ENCODE measurements at places on chromosomes 16 and 17.

DNA sequence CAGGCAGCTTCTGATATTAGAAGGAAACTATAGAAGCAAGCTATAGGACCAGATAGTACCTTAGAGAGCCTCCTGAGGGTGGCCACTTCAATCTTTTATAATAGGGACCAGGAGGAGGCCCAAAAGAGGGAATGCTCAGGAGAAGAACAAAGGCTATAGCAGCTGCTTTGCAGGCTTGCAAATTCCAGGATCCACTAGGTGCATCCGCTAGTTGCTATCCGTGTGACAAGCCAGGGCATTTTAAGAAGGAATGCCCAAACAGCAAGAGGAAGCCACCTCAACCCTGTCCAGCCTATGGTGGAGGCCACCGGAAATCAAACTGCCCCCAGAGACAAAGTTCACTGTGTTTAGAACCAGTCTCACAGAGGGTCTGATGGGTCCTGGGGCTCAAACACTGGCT is 192.6 kb upstream of the KIF2B start:
- no peak for DNase-seq

DNA sequence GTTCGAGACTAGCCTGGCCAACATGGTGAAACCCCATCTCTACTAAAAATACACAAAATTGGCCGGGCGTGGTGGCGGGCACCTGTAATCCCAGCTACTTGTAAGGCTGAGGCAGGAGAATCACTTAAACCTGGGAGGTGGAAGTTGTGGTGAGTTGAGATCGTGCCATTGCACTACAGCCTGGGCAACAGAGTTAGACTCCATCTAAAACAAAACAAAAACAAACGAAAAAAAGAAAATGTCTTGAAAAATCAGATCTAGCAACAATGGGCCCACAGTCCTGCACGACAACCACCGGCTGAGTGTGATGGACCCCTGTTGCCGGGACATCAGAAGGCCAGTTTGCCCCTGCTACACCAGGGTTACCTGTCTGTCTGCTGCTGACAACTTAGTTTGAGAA is 3.9 kb upstream of the RMI2 start:
- DNase-seq = no peak

- peak; percentile 8 for DNase-seq
Observed at GRCh38 chr16:23557779-23558702, 514 bp downstream of the UBFD1 start.

- DNase-seq = no peak
Observed at GRCh38 chr17:70597774-70598173, 428.4 kb downstream of the KCNJ2 start.

DNA sequence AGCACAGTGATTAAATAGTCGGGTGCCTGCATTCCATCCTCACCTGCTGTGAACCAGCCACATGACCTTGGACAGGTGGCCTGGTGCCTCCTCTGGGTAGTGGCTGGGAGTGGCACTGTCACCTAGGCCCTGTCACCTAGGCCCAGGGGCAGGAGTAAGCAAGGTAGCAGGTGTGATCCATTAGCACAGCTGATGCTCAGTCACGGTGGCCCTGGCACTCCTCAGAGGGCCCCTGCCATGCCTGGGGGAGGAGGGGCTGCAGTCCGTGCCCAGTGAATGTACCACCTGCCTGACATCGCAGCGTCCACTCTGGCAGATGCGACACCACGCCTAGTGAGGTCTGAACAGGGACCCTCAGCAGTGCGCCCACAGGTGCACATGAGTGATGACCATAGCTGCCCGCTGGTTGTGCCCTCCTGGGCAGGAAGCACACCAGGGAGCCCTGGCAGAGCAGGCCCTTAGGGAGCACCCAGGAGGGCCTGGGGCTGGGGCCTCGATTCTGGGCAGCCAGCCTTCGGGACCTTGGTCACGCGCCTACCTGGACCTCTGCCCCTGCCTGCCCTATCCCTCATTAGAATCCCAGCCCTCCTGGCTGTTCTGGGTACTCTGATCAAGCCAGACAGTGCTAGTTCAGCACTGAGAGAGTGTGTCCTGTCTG is 33.1 kb upstream of the CRISPLD2 start:
- DNase-seq = no peak

GRCh38 chr16:27739606-27740357 is 189.8 kb downstream of the KATNIP start:
- no peak for DNase-seq

DNA sequence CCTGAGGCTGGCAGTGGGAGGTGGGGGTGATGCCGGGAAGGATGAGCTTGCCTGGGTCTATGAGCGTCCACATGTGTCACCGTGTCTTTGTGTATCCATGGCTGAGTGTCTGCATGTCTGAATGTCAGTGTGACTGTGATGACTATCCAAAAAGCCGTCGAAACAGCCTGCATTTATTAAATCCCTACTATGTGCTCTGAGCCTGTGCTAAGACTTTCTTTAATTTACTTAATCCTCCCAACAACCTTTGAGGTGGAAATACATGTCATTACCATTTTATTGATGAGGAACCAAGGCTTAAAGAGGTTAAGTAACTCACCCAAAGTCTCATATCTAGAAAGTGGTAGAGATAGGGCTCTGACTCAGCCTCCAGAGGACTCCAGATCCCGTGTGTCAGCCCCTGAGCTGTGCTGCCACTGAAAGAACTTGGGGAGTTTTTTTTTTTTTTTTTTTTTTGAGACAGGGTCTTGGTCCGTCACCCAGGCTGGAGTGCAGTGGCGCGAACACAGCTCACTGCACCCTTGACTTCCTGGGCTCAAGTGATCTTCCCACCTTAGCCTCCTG is 20.0 kb downstream of the ARHGAP23 start:
- DNase-seq = no peak

DNA sequence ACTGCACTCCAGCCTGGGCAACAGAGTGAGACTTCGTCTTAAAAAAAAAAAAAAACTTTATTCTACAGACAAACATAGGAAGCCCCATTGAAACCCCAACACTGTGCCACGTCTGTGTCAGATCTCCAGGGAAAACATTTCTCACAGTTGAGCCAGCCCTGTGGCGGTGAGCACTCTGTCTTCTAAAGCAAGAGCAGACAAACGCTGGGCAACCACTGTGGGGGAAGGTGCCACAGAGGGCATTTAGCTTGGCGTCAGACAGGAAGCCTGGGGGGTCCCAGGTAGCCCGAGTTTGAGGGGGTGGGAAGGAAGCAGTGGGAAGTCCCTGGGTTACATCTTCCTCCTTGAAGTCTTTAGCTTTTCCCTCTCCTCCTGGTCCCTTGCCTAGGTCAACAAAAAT is 16.0 kb downstream of the C17orf100 start:
- DNase-seq = no peak

DNA sequence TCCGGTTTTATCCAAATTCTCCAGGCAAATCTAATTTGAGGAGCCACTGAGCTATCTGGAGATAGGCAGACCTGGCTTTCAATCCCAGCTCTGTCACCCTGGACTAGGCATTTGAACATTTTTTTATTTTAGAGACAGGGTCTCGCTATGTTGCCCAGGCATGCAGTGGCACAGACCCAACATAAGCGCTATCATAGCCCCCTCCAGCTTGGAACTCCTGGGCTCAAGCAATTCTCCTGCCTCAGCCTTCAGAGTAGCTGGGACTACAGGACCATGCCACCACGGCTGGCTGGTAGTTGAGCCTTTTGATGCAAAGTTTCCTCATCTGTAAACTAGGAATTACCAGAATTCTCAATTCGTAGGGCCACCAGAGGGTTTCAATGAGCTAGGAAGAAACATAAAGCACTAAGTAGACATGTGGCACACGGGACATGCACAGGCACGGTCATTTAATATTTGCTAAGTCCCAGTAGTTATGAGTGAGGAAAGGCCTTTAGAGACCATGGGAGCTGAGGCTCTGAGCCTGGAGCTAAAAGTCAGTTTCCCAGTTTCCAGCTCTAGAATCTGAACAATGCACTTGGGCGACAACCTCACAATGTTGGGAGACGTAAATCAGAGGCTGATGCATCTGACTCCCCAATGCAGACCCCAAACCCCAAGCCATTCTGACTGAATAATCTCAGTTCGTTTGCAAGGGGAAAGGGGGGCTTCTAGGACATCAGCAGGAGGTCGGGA is 1.1 kb downstream of the ELOB start:
- no peak for DNase-seq

DNA sequence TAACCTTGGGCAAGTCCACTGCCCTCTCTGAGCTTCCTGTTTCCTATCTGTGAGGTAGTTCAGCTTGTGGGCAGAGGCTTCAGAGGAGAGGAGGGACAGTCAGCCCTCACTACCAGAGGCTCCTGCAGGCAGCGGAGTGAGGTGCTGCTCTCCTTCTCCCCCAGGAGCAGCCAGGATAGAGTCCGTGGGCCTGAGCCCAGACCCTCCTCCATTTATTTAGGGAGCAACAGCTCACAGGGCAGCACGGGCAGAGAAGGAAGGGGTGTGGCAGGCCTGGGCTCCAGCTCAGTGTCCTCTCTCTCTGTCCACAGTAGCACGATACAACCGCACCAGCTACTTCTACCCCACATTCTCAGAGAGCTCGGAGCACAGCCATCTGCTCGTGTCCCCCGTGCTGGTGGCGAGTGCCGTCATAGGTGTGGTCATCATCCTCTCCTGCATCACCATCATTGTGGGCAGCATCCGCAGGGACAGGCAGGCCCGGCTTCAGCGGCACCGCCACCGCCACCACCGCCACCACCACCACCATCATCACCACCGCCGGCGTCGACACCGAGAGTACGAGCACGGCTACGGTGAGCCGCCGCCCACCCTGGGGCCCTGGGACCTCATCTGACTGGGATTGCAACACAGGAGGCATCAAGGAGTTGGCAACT is 42.3 kb downstream of the BEAN1 start:
- no peak for DNase-seq

- DNase-seq = no peak
Observed at GRCh38 chr17:13054666-13055065, 36.8 kb upstream of the ELAC2 start.

- no peak for DNase-seq
Observed at GRCh38 chr17:68611353-68612208, 10.4 kb upstream of the FAM20A start.

GRCh38 chr16:87464691-87465300 is 28.0 kb downstream of the ZCCHC14 start:
- peak; percentile 32 for DNase-seq

DNA sequence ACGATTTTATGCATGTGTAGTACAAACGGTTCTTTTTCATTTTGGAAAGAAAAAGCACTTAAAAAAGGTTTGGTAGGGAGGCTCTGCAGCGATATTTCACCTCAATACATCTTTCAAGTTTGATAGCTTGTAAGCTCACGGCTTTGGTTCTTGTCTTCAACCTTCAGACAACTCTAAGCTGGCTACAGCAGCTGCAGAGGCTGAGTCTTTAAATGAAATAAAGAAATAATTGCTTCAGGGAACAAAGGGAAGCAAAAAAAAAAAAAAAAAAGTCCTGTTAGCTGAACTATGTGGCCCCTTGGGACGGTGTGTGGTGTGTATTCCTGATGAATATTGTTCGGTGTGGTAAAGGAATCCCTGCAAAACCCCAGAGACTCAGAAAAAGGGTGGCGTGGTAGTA is 265.1 kb downstream of the NTN1 start:
- no peak for DNase-seq

- DNase-seq = no peak
Observed at GRCh38 chr17:1322014-1322428, 42.6 kb downstream of the TRARG1 start.

GRCh38 chr17:7060165-7060891 is 16.4 kb upstream of the SLC16A11 start:
- DNase-seq = peak; percentile 41

- DNase-seq = no peak
Observed at GRCh38 chr16:26005336-26005735, 313.6 kb downstream of the HS3ST4 start.

DNA sequence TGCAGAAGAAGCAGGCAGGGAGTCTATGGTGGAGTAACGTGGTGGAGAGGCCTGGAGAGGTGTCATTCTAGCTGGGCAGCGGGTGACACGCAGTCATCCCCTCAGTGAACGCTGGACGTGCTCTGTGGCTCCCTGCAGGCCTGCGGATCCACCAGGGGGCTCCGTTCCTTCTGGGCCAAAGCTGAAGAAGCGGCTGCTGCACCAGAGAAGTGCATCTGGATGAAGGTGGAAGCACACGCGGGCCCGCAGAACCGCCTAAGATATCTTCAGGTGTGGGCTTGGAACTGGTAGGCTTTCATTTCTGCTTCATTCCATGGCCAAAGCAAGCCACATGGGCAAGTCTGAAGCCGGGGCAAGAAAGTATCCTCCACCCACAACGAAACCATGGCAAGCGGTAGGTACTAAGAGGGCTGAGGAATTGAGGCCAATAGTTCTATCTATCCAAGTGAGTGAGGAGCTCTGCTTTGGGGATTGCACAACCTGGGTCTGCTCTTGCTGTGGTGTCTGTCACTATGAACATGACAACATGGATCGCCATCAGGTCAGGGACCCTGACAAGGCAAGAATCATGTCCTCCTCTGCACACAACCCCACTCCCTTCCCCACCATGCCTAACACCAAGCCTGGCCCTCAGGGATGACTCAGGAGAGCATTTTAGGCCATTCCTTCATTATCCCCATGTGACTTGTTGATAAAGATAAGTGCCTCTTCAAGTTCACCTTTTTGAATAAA is 78.9 kb upstream of the FBXO47 start:
- no peak for DNase-seq

DNA sequence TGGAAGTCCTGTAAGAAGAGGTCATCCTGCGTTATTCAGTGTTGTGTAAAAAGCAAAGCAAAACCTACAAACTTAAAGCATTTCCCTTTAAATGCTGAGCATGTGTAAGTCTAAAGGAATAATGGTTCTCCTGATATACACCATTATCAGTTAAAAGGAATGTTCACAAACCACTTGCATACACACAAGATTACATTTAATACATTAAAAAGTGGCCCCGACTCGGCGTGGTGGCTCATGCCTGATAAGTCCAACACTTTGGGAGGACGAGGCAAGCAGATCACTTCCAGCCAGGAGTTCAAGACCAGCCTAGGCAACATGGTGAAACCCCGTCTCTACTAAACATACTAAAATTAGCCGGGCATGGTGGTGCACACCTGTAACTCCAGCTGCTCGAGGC is 30.5 kb downstream of the CPPED1 start:
- no peak for DNase-seq

- DNase-seq = no peak
Observed at GRCh38 chr16:2285731-2286191, 17.8 kb upstream of the RNPS1 start.

DNA sequence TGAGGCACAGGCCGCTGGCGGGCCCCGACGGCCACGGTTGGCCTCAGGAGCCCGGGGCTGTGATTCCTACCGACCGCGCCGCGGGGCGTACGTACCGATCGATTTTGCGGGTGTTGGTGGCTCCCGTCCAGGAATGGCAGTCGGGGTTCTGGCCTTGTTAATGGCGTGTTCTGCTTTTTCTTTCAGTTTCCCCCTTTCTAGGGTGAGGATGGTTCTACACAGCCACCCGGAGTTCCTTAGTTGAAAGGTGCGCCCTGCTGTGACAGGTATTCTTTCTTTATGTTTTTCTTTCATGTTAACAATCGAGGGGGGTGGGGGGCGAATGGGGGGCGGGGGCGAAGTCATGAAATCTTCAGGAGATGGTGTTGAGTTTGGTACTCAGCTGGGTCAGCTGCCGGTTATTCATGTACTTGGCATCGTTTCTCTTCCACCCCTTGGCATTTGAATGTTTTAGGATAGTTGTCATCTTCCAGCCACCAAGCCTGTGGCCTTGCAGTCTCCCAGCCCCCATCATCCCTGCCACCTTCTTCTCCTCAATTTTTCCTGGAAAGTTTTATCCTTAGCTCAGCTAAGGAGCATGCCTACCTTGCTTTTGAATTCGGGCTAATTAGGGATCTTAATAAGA is 802 bp downstream of the CYLD start:
- no peak for DNase-seq

Measured in stimulated activated CD4-positive, alpha-beta T cell treated with anti-CD3 and anti-CD28 coated beads, Interleukin-2, amount 100 ng/mL, for 48 hours (primary cell).